M059J (cell line): ENCODE measurements at places on chromosomes 3 and 15.

GRCh38 chr15:95869920-95870319 lies 460.6 kb upstream of the NR2F2 start:
- no peak for DNase-seq

DNA sequence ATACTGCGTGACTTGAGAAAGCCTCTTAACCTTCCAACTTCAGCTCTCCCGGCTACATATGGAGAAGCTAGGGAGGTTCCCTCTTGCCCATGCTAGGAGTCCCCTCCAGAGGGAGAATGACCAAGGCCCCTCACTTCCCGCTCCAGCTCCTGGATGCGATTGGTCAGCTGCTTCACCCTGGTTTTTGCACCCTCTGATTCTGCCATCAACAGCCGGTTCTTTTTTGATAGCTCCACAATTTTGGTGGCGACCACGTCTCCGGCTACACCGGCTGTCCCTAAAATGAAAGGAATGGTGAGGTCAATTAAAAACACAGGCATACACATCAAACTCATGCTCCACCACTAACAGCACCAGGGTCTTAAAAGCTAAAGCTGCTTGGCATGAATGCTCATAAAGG lies 20.6 kb downstream of the CCDC13 start:
- no peak for DNase-seq

DNA sequence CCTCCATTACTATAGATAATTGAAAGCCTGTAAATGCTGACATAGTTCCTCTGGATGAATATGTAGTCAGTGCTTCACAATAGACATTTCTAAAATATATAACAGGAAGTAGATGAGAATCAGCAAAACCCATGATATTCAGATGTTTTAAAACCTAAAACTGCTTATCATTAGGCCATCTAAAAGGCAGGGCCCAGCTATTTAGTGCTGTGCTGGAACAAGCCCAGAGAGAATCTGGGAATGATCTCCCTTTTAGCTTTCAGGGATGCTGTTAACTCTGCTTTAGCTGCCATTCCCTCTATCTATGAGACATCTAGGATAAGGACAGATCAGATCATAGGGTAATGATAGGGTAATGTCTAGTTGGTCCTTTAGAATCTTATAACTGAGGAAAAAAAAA lies 106.8 kb downstream of the SLMAP start:
- no peak for DNase-seq

DNA sequence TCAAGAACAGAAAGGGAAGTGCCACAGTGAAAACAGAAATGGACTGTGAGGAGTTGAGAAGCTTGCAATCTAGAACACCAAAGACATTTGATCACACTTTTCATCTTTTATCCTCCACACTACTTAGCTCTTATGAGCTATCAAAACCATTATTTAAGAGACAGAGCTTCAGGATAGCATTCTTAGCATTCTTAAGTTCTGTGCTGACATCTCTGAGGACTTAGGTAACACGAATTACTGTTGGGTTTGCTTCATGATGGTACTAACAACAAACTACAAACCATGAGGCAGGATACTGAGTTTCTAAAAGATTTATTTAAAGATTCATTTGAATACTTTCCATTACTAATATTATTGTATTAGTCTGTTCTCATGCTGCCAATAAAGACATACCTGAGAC lies 1038.6 kb downstream of the TUSC7 start:
- no peak for DNase-seq

- DNase-seq, result no peak
Measured at GRCh38 chr15:22259881-22260421, 179.6 kb downstream of the OR4M2 start.

DNA sequence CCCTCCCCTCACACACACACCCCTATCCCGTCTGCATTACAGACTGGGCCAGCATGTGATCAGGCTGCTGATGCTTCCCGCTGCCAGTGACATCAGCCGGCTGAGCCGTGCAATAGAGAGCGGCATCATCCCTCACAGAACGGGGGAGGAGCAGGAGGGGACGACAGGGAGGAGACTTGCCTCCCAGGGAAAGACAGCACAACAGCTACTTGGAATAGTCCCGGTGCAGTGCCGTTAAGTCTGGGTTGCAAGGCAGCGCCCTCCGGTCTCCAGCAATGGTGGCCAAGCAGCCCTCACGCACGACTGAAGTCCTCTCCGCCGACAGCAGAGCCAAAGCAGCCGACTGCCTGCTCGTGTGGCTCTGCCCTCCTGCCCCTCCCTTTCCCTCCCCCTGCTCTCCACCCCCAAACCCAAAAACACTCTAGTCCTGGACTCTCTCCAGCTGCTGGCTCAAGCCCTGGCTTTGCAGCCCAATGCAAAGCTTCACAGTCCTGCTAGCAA lies 31.5 kb upstream of the RPS17 start:
- DNase-seq, result peak; percentile 64

DNA sequence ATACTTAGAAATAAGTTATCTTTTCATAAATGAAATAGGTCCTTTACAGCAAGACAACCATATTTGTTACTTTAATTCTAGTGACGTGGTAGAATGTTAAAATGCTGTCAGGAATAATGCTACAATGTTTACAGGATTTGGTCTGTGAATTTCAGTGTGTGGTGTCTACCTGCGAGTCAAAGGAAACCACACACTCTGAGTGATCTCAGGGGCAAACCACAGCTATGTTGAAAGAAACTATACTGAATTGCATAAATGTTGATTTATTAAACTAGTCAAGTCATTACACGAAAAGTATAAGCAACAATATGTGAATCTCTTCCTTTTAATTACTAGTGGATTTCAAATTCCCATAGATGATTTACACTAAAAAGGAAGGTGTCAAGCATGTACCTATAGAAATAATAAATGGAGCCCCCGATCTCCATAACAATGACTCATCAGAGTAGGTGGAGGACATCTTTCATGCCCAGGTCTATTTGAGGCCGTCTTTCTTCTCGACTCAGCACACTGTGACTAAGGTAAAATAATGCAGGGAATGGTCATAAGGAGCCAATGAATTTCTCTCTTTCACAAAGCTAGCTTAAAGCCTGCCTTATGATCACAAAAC lies 463.0 kb downstream of the ERC2 start:
- DNase-seq, result peak; percentile 70

DNA sequence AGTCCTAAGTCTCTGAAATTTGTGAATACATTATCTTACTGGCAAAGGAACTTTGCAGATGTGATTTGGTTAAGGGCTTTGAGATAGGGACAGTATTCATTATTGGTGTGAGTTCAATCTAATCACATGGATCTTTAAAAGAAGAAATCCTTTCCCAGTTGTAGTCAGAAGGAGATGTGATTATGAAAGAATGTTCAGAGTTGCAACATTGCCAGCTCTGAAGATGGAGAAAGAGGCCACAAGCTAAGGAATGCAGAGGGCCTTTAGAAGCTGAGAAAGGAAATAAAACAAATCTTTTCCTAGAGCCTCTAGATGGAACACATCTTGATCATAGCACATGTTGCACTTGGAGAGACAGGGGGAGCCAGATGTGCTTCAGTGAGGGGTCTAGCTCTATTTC lies 27.7 kb upstream of the SIAH2 start:
- no peak for DNase-seq

GRCh38 chr3:136694321-136694720 lies 57.9 kb downstream of the STAG1 start:
- DNase-seq, result no peak

GRCh38 chr3:53511246-53511645 lies 16.8 kb downstream of the CACNA1D start:
- no peak for DNase-seq

- DNase-seq, result no peak
Measured at GRCh38 chr3:115843206-115843605, 219.9 kb downstream of the GAP43 start.

GRCh38 chr3:98027085-98027446 lies 8.0 kb downstream of the GABRR3 start:
- no peak for DNase-seq

DNA sequence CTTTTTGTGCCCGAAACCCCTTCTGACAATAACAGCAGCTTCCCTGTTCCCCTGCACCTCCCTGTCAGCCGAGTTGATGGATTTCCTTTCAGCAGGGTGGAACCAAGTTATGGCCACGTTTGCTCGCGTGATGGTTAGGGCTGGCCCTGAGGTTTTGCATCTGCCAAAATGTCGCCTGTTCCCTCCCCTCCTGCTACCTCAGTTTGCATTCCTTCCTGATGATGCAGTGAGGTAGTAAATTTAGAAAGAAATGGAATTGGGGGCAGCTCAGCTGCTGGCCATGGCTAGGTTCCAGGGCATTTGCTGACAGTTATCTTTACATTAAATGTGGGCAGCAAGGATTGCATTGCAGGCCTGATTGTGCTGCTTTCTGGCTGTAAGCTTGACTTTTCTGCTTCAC lies 13.2 kb downstream of the LIMD1 start:
- DNase-seq, result peak; percentile 77

DNA sequence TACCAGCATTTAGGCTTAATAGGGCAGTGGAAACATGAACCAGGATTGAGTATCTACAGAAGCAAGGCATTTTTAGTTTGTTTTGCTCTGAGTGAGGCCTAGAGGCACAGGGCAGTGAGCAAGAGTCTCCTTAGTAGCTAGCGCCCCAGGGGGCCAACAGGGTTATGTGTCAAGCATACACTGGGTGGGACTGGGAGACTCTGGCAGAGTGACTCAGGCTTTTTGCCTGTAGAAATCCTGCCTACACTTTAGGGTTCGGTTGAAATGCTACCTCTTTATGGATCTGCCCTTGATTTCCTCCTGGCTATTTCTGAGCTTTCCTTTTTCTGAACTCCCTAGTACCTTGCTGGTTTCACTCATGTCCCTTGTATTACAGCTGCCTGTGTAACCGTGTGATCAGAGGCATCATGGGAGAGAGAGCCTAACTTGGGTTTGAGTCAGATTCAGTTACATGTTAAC lies 72.2 kb downstream of the TOP2B start:
- peak; percentile 94 for DNase-seq

GRCh38 chr3:82038556-82038955 lies 277.1 kb upstream of the GBE1 start:
- no peak for DNase-seq

DNA sequence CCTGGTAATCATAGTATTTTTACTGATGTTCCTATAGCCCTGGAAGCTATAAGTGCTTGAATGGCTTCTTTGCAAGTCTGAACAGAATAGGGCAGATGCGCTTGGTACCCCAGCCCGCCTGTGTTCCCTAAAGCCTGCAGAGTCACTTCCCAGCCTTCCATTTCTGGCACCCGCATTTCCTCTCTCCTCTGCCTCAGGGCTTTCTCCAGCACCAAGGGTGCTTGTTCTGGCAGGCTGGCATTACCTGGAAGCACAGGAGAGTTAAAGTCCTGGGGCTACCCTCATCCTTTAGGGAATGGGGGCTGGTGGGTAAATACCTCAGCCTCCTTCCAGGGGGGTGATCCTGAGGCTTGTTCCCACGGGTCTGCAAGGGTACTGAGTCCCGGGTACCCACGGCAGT lies 7.4 kb upstream of the CHRNA3 start:
- no peak for DNase-seq

DNA sequence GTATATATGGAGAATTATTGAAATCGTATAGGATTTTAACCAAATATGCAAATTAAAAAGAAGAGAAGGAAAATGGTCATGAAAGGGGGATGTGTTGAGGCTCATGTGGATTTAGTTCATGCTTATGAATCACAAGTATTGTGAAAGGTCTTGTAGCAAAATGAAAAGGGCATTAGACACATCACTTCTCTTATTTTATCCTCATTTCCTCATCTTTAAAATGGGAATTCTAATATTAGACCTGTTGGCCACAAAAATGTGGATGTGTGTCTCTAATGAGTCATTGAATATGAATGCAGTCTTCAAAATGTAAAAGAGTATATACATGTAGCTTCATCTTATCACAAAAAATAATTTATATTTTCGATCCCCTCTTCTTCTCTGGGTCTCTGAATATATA lies 14.9 kb upstream of the ALCAM start:
- peak; percentile 62 for DNase-seq

- DNase-seq, result peak; percentile 3
Measured at GRCh38 chr15:73075160-73075859, 23.0 kb downstream of the NEO1 start.

DNA sequence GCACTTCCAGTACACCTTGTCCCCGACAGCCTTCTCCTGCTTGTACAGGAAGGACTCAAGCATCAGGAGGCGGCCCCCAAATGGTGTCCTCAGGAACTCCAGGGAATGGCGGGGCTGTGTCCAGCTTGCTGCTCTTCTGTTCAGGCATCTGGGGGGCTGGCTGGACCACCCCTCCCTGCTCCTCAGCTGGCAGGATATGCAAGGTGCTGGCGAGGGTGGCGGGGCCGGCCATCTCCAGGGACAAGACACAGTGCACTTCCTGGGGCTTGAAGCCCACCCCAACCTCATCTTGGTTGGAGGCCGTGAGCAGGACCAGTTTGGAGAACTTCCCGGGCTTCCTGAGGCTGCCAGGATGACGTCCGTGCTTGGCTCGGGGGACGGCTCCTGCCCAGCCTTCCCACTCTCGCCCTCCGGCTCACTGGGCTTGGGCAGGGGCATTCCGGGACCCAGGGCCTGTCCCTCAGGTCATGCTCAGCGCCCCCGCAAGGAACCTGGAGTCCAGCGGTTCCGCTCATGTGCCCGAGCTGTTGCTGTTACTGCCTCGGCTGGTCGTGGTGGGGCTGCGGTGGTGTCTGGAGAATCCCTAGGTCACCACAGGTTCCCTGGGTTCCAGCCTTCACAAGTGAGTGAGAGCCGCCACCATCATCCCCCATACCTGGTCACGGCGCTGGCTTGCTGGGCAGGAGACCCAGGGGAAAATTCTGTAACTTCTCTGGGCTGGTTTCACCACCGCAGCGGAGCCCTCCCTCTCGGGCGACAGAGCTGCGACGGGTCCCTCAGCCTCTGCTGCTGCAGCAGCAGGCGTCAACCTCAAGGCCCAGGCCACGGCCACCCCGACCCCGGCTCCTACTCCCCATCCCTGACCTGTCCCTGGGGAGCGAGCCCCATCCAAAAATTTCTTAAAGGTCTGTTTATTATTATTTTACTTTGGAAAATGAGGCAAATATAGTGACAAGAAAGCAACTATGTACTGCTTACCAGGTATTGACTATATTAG lies 82.8 kb upstream of the FXR1 start:
- DNase-seq, result no peak

- DNase-seq, result no peak
Measured at GRCh38 chr3:156253150-156253549, 132.8 kb downstream of the KCNAB1 start.

DNA sequence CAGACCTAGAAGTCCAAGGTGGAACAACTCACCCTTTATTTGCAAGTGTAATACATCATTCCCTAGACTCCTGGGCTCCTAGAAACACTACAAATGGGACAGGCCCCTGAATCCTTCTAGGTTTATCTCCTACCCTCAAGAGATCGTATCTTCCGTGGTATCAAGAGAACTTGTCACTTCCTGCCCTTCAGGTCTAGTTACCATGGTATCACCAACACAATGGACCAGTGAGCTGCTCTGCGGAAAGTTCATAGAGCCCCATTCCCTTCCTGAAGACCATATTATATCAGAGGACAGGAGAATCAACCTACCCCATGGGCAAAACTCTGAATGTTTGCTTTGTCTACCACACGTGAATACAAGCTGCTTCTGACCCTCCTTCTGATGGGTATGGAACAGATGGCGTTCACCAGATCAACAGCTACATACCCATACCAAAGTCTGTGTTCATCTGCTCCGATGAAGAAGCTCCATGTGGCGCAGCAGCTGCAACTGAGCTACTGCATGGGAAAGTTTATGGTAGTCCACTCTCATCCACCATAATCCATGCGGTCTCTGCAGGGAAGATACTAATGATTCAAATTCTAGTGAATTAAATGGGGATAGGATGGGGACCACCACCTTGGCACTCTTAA lies 84.6 kb upstream of the KLF13 start:
- DNase-seq, result no peak
